Smooth muscle cell of the pulmonary artery (primary cell): ENCODE measurements at places on chromosomes 1 and 21. TPM values are rescaled to one million over a fixed set of nuclear protein-coding genes. Genes with fewer than 3 reads are reported as not detected.

The UTP11 gene
- 24.9 and 25.6 TPM in 2 replicates for total RNA-seq

The SH2D5 gene
- 1.0 and 16.6 TPM in 2 replicates for total RNA-seq

The EXO1 gene
- 1.6 and 4.6 TPM in 2 replicates for total RNA-seq

The RNU1-2 gene
- under 0.01 TPM in 2 replicates for total RNA-seq

The VSIG8 gene
- 0.07 TPM in 1 of 2 replicates, not detected in the other for total RNA-seq

The DIRAS3 gene
- total RNA-seq = 3.3 and 8.8 TPM in 2 replicates

The BOLA1 gene
- 7.4 and 9.3 TPM in 2 replicates for total RNA-seq

The SYCP1 gene
- not detected in 2 replicates for total RNA-seq

The TTC24 gene
- total RNA-seq = not detected in 2 replicates

The PROX1 gene
- total RNA-seq = 0.03 and 0.07 TPM in 2 replicates

The FBXO28 gene
- 34.2 and 39.4 TPM in 2 replicates for total RNA-seq

The CA6 gene
- not detected in 2 replicates for total RNA-seq

The C1orf21 gene
- total RNA-seq = 15.4 and 17.9 TPM in 2 replicates
